Spinal cord (tissue), 10 donors: ENCODE measurements at places on chromosomes 4 and X. TPM values are rescaled to one million over a fixed set of nuclear protein-coding genes. Genes with fewer than 3 reads are reported as not detected.

The CWH43 gene
- polyA plus RNA-seq, result not detected

DNA sequence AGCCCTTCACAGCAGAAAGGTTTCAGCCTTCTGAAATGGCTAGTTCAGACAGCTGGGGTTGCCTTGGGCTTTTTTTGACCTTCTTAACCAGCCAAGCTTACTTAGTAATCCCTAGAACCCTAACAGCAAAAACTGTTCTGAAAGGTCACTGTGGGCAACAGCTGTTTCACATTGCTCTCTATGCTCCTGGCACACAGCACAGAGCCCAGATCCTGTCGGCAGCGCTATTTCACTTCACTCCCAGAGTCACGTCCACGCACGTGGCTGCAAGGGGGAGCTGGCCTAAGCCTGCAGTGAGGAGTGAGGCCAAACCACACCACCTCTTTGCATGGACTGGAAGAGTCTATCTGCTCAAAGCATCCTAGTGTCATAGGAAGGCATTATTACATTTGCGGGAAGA lies 32.0 kb upstream of the STS start:
- H3K4me3 ChIP-seq, result no peak overlapping the region
- peaks cover 3% of the 10 kb centered on the region for H3K4me1 ChIP-seq
- no peak overlapping the region for H3K27ac ChIP-seq
- DNase-seq, result no peak
- H3K36me3 ChIP-seq, result peaks cover 4% of the 10 kb centered on the region

DNA sequence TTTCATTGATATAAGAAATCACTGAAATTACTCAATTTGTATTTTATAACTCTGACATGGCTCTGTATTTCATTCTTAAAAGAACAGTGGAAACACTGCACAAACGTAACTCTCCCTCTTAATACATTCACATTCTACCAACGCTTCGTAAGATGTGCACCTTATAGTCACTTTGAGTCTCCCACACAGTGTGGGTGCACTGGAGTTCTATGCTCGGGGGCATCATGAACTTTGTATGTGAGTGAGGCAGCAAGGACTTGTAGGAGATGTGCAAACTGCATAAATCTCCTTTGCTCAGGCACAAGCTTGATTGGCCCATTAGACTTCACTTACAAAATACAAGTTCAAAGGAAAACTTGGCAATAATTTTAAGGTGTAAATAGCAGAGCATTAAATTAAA lies 2385.0 kb upstream of the TENM3 start:
- no peaks in the 10 kb centered on the region for H3K36me3 ChIP-seq
- H3K4me1 ChIP-seq, result no peaks in the 10 kb centered on the region
- H3K4me3 ChIP-seq, result no peak overlapping the region
- no peaks in the 10 kb centered on the region for H3K27me3 ChIP-seq

DNA sequence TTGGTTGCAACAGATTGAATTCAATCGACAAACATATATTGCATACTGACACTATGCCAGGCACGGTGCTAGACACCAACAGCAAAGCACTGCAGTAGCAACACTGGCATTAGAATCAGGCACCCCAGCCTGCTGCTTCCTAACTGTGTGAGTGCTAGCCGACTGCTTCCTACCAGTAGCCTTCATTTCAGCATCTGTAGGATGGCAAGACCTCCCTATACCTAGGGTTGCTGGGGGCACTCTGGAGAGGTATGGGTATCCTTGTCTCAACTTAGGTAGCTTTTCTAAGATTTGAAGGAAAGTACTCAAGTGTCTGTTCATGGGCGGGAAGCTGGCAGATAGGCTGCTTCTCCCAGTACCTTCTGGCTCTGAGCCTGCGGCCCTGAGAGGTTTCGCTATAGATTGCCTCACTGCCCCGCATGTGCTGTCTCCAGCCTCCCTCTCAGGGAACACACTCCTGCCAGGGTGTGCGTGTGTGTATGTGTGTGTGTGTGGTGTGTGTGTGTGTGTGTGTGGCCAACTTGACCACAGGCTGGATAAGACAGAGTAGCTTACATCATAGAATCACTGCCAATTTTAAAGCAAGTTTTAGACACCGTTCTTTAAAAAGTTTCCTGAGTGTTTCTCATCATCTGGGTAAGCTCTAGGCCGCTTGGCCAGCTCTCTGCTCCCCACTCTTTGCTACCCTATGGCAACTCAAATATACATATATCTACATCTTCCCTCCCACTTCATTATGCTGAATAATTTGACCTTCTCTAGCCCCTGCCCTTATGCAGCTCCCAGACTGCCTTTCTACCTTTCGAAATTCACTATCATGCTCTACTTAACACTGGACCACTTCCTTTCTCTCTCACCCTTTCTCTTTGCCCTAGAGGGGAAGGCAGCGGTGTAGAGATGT lies 97.0 kb upstream of the PJA1 start:
- no peak for DNase-seq
- H3K36me3 ChIP-seq, result no peaks in the 10 kb centered on the region
- no peak overlapping the region for H3K27ac ChIP-seq
